ENCODE measurements at places on chromosomes 3 and 15.

GRCh38 chr15:45187894-45188830, at the start of gene SHF:
TSS of gene SHF (minus strand) at chr15:45187966. CDS start at chr15:45187951, 15 bp downstream.
- DNase-seq: peak; percentile 79

GRCh38 chr3:46293035-46293724, 50.9 kb downstream of the CCR3 start:
- DNase-seq: no peak

DNA sequence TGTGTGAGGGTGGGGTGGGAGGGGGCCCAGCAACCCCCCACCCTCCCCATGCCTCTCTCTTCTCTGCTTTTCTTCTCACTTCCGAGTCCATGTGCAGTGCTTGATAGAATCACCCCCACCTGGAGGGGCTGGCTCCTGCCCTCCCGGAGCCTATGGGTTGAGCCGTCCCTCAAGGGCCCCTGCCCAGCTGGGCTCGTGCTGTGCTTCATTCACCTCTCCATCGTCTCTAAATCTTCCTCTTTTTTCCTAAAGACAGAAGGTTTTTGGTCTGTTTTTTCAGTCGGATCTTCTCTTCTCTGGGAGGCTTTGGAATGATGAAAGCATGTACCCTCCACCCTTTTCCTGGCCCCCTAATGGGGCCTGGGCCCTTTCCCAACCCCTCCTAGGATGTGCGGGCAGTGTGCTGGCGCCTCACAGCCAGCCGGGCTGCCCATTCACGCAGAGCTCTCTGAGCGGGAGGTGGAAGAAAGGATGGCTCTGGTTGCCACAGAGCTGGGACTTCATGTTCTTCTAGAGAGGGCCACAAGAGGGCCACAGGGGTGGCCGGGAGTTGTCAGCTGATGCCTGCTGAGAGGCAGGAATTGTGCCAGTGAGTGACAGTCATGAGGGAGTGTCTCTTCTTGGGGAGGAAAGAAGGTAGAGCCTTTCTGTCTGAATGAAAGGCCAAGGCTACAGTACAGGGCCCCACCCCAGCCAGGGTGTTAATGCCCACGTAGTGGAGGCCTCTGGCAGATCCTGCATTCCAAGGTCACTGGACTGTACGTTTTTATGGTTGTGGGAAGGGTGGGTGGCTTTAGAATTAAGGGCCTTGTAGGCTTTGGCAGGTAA, 8.1 kb downstream of the FAM131A start:
- DNase-seq: peak; percentile 98

DNA sequence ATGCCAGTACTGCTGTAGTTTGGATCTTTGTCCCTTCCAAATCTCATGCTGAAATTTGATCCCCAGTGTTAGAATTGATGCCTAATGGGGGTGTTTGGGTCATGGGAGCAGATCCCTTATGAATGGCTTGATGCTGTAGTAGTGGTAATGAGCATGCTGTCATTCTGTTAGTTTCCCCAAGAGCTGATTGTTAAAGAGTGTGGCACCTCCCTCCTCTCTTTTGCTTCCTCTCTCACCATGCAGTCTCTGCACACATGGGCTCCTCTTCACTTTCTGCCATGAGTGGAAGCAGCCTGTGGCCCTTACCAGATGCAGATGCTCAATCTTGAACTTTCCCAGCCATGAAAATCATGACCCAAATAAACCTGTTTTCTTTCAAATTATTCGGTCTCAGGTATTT, 141.3 kb upstream of the DPPA4 start:
- no peak for DNase-seq

DNA sequence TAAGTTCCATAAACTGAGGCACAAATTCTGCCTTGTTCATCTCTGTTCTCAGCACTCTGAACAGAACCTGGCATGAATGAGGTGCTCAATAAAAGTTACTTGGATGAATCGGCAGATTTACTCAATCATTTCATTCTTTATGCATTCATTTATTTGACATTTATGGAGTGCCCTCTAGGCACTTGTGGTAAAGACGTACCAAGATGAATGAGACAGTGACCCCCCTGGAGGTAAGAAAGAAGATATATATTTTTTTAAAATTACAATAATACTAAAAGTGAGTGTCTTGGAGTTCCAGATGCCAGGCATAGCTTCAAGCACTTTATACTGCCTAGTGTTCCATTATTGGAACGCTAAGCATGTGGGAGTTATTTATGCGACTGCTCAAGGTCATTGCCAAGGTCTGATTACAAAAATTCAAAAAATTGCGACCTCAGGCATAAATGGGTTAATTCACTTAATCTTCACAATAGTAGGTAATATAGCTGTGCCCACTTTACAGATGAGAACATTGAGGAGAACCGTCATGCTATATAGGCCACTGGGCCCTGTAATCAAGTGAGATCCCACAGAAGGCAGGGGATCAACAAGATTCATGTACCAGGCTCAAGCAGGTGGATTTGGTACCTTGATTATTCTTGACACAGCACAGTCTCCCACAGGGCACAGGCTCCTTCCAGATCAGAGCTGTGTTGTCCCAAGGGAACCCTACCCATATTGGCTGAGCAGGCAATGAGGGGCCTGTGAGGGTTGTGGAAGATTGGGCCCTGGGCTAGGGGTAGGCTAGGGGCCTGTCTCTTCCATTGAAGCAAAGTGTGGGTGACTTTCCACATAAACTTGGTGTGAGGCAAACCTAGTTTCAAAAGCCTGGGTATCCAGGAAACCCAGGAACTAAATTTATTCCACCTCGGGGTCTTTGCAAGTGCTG, 10.7 kb downstream of the XIRP1 start:
- DNase-seq: peak; percentile 83

DNA sequence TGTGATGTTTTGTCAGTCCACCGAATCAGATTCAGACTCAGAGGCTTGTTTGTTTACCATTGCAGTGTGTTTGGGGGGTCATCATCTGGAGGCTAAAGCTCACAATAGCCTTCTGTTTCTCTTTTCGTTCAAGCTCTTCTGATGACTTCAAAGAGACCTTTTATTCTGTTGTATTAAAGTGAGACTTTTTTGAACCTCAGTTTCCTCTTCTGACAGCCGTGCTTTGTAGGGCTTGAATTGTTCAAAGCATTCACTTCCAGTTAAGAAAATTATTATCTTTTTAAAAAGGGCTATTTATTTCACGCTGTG, 1.3 kb downstream of the PXK start:
- peak; percentile 41 for DNase-seq

- DNase-seq: peak; percentile 43
Observed at GRCh38 chr3:8764528-8764927, 4.9 kb downstream of the OXTR start.

GRCh38 chr3:53163444-53164387, 2.7 kb downstream of the PRKCD start:
- DNase-seq: peak; percentile 90

DNA sequence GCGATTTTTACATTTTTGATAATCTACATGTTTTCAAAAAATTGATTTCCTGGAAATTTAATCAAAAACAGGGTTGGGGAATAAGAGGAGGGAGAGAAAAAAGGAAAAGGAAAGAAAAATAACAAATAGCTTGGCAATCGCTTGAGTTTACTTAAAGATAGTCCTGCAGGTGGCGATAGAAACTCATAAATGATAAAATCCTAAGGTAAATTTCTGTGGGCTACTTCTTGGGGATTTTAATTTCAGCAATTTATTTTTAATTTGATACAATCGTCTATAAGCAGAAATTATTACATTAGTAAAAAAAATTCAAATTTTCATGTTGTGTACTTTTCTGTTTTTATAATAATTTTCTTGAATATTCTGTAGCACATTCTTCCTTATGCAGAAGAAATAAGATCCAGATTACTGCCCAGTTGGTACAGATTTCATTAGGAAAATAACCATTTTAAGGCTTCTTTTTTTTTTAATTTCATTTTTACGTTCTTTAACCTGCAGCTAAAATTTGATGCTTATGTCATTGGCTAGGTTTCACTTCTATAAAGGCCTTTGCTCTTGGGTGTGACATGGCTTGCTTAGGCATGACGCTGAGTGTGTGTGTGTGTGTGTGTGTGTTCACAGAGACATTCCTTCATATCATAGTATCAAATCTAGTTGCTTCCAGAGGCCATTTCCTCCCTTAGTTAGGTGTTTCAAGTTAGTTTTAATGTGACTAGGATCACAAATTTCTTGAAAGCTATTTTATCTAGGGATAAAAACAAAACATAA, 181.8 kb downstream of the MCTP2 start:
- DNase-seq: no peak

- DNase-seq: no peak
Observed at GRCh38 chr3:71392251-71392650, 191.3 kb downstream of the FOXP1 start.
